Chondrocyte (in vitro differentiated cells): ENCODE measurements at places on chromosomes 5 and 9. TPM values are rescaled to one million over a fixed set of nuclear protein-coding genes. Genes with fewer than 3 reads are reported as not detected.
A peak's percentile ranks its signal among the peaks of the same experiment; 100 is the strongest.

Gene AGXT2
- not detected in 3 replicates for total RNA-seq

Gene TIMD4
- total RNA-seq, result not detected in 3 replicates

Gene C5orf52
- total RNA-seq, result not detected in 3 replicates

Gene DNAI1
- total RNA-seq, result 0.25 TPM in 1 of 3 replicates, not detected in the others

Gene SHOC1
- not detected in 3 replicates for total RNA-seq

Gene PCDHB12
- total RNA-seq, result 1.5 to 2.4 TPM (median 1.7 TPM) in 3 replicates

Gene FOXD4L5
- 0.10 to 0.51 TPM (median 0.18 TPM) in 3 replicates for total RNA-seq

Gene STK10
- total RNA-seq, result 32.9 to 52.7 TPM (median 45.9 TPM) in 3 replicates

DNA sequence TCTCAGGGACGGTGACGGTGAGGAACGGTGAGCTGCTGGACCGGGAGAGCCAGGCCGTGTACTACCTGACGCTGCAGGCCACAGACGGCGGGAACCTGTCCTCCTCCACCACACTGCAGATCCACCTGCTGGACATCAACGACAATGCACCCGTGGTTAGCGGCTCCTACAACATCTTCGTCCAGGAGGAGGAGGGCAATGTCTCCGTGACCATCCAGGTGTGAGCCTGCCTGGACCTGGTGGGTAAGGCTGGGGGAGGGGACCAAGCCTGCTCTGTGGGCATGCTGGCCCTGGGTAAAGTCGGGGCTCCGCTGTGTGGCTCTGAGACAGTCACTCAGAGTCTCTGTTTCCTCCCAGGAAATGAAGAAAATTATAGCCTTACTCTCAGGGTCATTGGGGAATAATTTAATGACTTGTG, 29.3 kb downstream of the CDHR2 start:
- DNase-seq, result no peak
- no peaks in the 10 kb centered on the region for H3K4me1 ChIP-seq
- H3K36me3 ChIP-seq, result no peaks in the 10 kb centered on the region

DNA sequence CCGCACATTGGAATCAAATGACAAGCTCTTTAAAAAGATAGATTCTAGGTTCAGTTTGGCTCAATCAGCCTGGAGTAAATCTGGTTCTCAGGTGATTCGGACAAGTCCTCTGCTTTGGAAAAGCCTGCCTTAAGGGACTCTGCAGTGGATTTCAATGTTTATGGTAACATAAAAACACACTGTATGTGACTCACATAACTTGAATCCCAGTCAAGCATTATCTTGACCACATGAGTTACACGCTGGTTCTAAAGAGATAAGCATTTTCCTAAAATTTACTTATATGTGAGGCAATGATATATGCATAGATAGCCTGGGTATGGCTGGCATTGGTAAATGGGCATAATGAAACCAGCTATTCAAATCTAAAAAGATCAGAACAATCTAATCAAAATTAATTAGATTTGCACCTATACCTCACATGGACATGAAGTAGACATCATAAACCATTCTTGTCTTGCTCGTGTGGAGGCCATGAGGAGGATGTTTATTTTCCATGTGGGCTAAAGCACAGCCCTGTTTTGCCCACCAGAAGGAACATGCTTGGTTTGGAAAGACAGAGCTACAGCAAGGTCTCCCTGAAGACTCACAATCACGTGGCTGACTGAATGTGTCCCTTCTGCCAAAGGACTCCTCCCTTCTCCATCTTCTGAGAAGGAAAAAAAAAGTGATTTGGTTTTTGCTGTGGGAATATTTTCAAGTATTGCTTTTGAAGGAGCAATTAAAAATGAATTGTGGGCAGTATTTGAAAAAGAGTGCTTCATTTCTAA, 351.7 kb downstream of the DIRAS2 start:
- H3K4me3 ChIP-seq, result no peak overlapping the region
- no peaks in the 10 kb centered on the region for H3K27me3 ChIP-seq
- DNase-seq, result no peak
- no peak overlapping the region for H3K27ac ChIP-seq
- no peaks in the 10 kb centered on the region for H3K36me3 ChIP-seq

DNA sequence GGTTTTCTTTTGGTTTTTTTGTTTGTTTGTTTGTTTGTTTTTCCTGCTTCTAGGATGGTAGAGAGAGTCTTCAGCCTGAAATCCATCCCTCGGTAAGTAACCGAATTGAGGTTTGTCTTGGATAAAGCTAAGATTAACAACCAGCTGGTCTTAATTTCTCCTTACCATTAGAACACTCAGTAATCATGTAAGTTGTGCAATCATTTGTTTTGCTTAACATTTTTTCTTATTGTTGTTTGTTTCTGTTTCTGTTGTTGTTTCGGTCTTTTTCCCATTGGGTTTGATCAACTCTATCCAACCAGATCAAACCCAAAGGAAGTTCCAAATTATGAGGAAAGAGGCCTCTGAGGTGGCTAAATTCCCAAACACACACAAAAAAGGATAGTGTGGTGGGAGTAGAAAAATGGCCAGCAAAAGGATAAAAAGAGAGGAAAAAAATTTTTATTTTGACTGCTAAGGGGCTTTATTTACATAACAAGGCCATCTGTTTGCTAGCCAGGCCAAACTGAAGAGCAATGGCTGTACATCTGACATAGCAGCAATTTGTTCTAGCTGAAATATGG, 49.6 kb upstream of the ANKRD31 start:
- peaks cover 2% of the 10 kb centered on the region for H3K27me3 ChIP-seq
- H3K4me1 ChIP-seq, result no peaks in the 10 kb centered on the region
- DNase-seq, result no peak

DNA sequence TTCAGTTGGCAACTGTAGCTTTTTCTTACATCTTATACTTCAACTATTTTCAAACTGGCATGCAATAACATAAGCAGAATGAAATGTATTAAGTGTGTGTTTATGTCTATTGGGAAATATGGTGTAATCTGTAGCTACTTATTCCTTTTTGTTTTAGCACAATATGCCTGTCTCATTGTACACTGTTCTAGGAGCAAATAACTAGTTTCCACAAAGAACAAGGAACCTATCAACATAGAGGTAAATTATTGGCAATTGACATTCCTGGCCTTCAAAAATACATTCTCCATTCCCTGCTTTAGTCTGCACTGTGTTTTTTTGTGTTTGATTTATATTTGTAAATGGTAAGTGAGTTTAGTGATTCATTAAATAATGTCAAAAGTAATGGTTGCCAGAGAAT, 75.7 kb downstream of the FBXL7 start:
- no peaks in the 10 kb centered on the region for H3K36me3 ChIP-seq
- H3K27me3 ChIP-seq, result no peaks in the 10 kb centered on the region
- peak overlapping the region; percentile 73 for H3K27ac ChIP-seq
- no peak for DNase-seq

- peaks cover 5% of the 10 kb centered on the region for H3K36me3 ChIP-seq
- DNase-seq, result no peak
- H3K27me3 ChIP-seq, result no peaks in the 10 kb centered on the region
- H3K27ac ChIP-seq, result no peak overlapping the region
- H3K4me3 ChIP-seq, result no peak overlapping the region
Observed at GRCh38 chr5:139276426-139276825, 17.1 kb upstream of the MATR3 start.

DNA sequence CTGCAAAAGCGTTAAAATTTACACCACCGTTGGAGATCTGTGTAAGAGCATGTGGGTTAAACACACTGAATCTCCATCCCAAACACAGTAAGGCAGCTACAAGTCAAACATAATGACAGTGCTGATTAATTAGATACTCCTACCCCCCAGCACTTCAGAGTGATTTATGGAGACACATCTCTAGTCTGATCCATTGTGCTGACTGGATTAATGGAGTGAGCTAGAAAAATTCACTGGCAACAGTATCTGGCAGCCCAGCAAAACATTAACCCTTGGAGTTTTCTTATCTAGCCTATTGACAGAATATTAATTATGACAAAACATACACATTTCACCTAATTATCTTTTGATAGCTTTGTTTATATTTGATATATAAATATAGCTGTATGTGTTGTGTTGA, 188.6 kb upstream of the ISL1 start:
- DNase-seq, result no peak
- no peak overlapping the region for H3K4me3 ChIP-seq
- no peaks in the 10 kb centered on the region for H3K27me3 ChIP-seq
- H3K27ac ChIP-seq, result no peak overlapping the region

GRCh38 chr9:99430301-99430700, 208.2 kb downstream of the SEC61B start:
- peaks cover 18% of the 10 kb centered on the region for H3K4me1 ChIP-seq
- H3K4me3 ChIP-seq, result no peak overlapping the region
- no peaks in the 10 kb centered on the region for H3K27me3 ChIP-seq
- H3K36me3 ChIP-seq, result no peaks in the 10 kb centered on the region
- no peak overlapping the region for H3K27ac ChIP-seq

DNA sequence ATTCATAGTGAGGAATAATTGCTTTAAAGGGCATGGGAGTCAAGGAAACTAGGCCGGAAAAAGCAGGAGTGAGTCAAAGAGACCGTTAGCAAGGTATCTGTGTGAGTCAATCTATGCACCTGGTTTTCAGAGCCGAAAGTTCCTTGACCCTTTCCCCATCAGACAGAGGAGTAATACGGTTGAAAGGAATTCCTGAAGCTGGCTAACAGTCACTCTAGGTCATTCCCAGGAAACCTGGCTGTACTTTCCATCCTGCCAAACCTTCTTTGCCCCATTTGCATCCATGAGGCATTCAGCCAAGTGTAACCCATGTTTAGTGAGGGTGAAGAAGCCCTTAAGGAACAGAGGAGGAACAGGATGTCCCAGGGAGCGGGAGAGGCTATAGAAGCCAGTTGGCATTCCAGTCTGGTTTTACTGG, 16.2 kb downstream of the RBM18 start:
- peaks cover 3% of the 10 kb centered on the region for H3K4me1 ChIP-seq
- DNase-seq, result no peak
- no peak overlapping the region for H3K27ac ChIP-seq
- H3K27me3 ChIP-seq, result no peaks in the 10 kb centered on the region

DNA sequence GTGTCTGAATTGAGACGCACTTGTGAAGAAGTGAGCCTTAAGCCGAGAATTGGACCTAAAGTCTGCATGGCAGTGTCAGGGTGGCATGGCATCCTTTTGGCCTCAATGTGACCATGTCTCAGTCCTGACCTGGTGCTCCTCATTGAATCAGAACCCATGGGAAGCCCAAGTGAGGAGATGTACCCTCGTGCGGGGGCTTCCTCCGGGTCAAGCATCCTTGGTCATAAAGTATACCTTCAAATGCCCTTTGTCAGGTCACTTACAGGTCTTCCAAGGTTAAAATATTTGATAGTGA, 202.2 kb downstream of the GADD45G start:
- H3K36me3 ChIP-seq, result no peaks in the 10 kb centered on the region
- H3K27me3 ChIP-seq, result no peaks in the 10 kb centered on the region
- H3K4me3 ChIP-seq, result no peak overlapping the region
- peaks cover 59% of the 10 kb centered on the region for H3K4me1 ChIP-seq

- H3K4me1 ChIP-seq, result peaks cover 7% of the 10 kb centered on the region
- DNase-seq, result no peak
- peak overlapping the region; percentile 17 for H3K27ac ChIP-seq
Observed at GRCh38 chr5:107444300-107444699, 226.4 kb downstream of the EFNA5 start.

- no peak overlapping the region for H3K4me3 ChIP-seq
- H3K27me3 ChIP-seq, result no peaks in the 10 kb centered on the region
- H3K27ac ChIP-seq, result no peak overlapping the region
- peaks cover 10% of the 10 kb centered on the region for H3K4me1 ChIP-seq
Observed at GRCh38 chr5:177067503-177067902, 19.2 kb upstream of the FGFR4 start.

- peaks cover 55% of the 10 kb centered on the region for H3K4me1 ChIP-seq
- no peak for DNase-seq
- H3K36me3 ChIP-seq, result no peaks in the 10 kb centered on the region
- no peaks in the 10 kb centered on the region for H3K27me3 ChIP-seq
Observed at GRCh38 chr5:139137697-139138096, 60.5 kb downstream of the SIL1 start.

GRCh38 chr5:67249590-67249895, 52.9 kb upstream of the CD180 start:
- no peak for DNase-seq
- H3K27ac ChIP-seq, result peak overlapping the region; percentile 83
- no peaks in the 10 kb centered on the region for H3K27me3 ChIP-seq

- DNase-seq, result no peak
- H3K27me3 ChIP-seq, result peaks cover 7% of the 10 kb centered on the region
- no peak overlapping the region for H3K4me3 ChIP-seq
- no peak overlapping the region for H3K27ac ChIP-seq
- H3K4me1 ChIP-seq, result no peaks in the 10 kb centered on the region
Observed at GRCh38 chr9:93263334-93264229, 79.6 kb downstream of the WNK2 start.

DNA sequence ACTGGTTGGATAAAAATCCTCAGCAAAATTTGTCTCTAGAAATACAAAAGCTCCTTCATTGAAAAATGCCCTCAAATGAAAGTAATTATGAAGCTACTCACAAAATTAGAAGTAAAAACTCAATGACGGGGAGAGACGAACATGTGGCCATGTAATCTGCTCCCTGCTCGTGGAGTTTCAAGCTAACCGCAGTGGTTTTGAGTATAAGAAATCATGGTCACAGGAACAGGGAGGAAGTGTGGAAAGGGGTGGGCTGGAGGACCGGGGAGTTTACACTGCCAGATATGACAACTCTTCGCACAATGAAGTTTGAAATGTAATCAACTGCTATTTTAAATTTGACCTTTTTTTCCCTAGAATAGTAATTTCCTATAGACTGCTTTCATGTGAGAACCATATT, 765.4 kb upstream of the DMAC1 start:
- no peak overlapping the region for H3K4me3 ChIP-seq
- no peak overlapping the region for H3K27ac ChIP-seq
- H3K36me3 ChIP-seq, result no peaks in the 10 kb centered on the region
- H3K4me1 ChIP-seq, result peaks cover 5% of the 10 kb centered on the region

DNA sequence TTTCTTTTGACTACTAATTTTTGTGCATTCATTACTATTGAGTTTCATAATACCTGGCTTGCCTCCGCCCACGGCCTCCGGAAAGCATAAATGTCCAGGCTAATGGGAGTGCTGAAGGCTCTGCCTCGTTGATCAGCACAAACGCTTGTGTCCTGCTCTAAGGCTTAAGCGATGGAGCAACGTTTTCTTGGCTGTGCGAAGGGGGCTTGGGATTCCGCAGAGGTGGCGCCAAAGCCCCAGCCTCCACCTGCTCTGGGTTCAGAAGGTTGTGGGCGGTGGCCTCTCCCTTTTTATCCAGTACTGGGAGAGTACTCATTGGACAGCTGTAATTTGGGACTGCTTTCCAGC, 19.7 kb downstream of the ANXA2R start:
- H3K4me3 ChIP-seq, result peak overlapping the region; percentile 97
- no peaks in the 10 kb centered on the region for H3K27me3 ChIP-seq
- peak overlapping the region; percentile 100 for H3K27ac ChIP-seq
- DNase-seq, result no peak
- no peaks in the 10 kb centered on the region for H3K36me3 ChIP-seq
